ENCODE measurements at places on chromosomes 11 and 22. TPM values are rescaled to one million over a fixed set of nuclear protein-coding genes. Genes with fewer than 3 reads are reported as not detected.

Gene SCUBE1
- total RNA-seq, result not detected

Gene PANX3
- not detected for total RNA-seq

Gene F2
- not detected for total RNA-seq

Gene EMID1
- total RNA-seq, result not detected

Gene HTR3B
- not detected for total RNA-seq

Gene THY1
- 162 TPM for total RNA-seq

Gene EEF1G
- 1,010 TPM for total RNA-seq

Gene PKDREJ
- total RNA-seq, result not detected

Gene AGBL2
- 0.66 TPM for total RNA-seq

Gene KCNJ11
- total RNA-seq, result not detected

Gene APOL5
- total RNA-seq, result not detected

Gene TESMIN
- total RNA-seq, result 0.87 TPM

Gene KLHL35
- total RNA-seq, result 1.7 TPM

Gene OSM
- not detected for total RNA-seq

Gene OR52E8
- total RNA-seq, result not detected

Gene KCNQ1
- 0.25 TPM for total RNA-seq

Gene OR4D10
- not detected for total RNA-seq

Gene TECTA
- total RNA-seq, result 0.87 TPM

Gene OR4D5
- total RNA-seq, result not detected

Gene INSC
- total RNA-seq, result 0.77 TPM

Gene DGAT2
- total RNA-seq, result 1.3 TPM

Gene SHANK3
- total RNA-seq, result 0.50 TPM

Gene PARVA
- 19.3 TPM for total RNA-seq

Gene CARD18
- not detected for total RNA-seq

Gene IGSF22
- not detected for total RNA-seq

Gene PLEKHB1
- total RNA-seq, result 2.5 TPM

Gene MN1
- total RNA-seq, result under 0.01 TPM

Gene NPAS4
- total RNA-seq, result not detected

Gene INPP5J
- total RNA-seq, result 0.11 TPM

Gene MISFA
- total RNA-seq, result 1.3 TPM

Gene OR10A4
- not detected for total RNA-seq

Gene SMDT1
- 2.9 TPM for total RNA-seq

Gene NAALAD2
- 5.6 TPM for total RNA-seq

Gene HPX
- 0.50 TPM for total RNA-seq

Gene SLC16A8
- total RNA-seq, result not detected

Gene PRODH
- total RNA-seq, result not detected

Gene SAA2
- total RNA-seq, result not detected

Gene AKIP1
- 45.6 TPM for total RNA-seq

Gene RCOR2
- 2.0 TPM for total RNA-seq

Gene ADAMTS15
- 1.00 TPM for total RNA-seq

Gene CACNA1I
- total RNA-seq, result not detected

Gene SAA1
- total RNA-seq, result 0.33 TPM

Gene SHISA8
- not detected for total RNA-seq

Gene IFTAP
- total RNA-seq, result 32.9 TPM

Gene CCDC87
- 0.25 TPM for total RNA-seq

Gene KRTAP5-9
- not detected for total RNA-seq

Gene EHF
- total RNA-seq, result not detected
